ENCODE measurements at places on chromosomes 12 and 14.

GRCh38 chr14:34012978-34013720 lies 62.3 kb upstream of the EGLN3 start:
- no peak for DNase-seq

DNA sequence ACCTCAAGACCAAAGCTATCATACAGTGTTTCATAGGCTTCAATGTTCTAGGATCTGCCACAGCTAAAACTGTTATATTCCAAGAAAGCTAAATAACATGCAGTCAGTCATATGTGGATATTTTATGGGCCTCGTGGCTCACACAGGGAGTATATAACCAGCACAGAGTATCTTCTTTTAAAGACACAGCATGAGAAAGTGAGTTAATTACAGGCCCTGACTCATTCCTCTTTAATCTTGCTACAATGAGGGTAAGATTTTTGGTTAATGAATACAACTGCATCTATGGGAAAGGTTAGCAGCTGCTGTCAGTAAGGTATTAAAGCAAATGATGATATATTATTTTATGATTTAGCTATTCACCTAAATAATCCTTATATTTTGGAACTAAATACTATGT lies 111.0 kb downstream of the TRAFD1 start:
- DNase-seq, result no peak

DNA sequence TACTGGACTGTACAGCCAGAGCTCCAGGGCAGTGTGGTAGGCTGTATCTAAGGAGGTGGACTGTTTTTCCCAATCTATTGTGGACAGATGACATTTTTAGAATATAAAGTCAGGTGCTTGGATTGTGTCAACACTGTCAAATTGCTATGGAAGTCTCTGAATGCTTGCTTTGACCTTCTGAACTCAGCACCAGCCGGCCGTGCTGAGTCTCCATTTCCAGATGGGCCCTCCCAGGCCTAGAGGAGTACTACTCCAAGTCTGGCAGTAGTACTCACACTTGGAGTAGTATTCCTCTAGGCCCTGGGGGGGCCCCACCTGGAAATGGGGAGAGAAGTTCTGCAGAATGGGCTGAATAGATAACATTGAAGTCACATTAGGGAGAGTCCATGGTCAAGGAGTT lies 16.2 kb upstream of the KCNK13 start:
- no peak for DNase-seq

DNA sequence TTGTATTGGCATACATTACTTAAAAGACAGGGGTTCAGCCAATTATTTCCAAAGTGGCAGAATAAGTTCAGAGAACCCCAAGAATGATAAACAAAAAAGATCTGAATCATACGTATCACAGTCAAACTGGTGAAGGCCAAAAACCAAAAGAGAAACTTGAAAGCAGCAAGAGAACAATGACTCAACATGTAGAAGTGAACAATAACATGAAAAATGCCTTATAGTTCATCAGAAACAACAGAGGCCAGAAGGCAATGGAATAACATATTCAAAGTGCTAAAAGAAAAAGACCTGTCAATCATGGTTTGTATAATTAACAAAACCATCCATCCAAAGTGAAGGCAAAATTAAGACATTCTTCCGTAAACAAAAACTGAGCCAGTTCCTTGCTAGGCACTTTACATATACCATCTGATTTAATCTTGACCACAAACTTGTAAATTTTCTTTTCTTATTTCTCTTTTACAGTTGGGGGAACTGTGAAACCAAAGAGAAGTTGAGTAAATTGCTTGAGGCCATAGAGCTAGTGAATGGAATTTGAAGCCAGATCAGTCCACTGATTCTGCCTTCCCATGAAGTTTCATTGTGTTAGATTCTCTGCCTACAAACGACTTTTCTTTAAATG lies 232.1 kb upstream of the SEL1L start:
- DNase-seq, result no peak

DNA sequence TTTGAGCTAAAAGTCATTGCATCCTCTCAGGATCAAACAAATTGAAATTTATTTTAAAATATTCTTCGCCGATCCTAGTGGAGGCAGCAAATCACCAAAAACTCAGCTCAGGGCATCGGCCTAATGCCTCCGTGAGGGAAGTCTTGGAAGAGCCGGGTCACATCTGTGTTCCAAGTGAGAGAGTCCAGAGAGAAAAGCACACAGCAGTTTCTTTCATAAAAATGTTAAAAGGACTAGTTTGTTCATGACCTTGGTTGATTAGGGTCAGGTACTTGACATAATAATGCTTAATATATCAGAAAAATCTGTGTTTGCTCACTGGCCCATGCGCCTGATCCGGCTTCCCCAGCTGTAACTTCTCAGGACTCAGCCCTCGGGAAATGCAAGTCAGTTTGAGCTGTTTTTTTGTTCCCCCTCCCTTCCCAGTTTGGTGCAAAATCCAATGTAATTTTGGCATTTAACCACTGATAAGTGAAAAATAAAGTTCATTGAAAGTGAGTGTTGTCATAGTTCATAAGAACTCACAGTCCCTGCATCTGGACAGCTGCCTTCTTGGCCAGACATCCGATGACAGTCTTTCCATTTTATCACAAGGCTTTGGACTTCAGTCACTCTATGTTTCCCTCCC lies 161.7 kb downstream of the CAND1 start:
- no peak for DNase-seq

DNA sequence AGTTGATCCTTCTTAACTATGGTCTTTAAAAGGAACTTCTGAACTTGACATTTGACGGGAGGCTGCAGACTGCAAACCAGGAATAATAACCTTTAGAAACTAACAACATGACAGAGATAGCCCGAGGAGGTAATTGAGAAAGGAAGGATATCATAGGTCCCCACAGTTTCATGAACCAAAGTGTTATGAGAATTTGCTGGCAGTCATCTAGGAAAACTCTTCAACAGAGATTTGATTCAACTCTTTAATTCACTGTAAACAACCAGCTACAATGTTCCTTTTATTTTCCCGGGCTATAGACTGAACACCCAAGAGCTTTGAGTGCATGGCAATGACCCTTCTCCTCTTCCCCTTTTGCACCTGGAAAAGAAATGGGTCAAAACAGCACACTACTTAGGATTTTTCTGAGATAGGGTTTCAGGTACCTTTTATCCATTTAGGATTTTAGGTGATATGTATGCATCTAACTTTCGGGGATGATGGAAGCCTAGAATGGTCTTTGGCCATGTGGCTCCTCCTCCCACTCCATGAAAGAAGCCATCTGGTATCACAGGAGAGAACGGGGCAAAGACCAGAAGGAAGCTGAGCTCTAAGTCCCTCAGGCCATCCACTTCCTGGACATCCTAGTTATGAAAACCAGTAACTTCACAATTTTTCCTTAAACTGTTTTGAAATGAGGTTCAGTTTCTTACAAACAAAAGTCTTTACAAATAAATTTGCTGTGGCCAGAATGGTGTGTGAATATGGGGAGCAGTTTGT lies 23.0 kb downstream of the GLT8D2 start:
- no peak for DNase-seq

GRCh38 chr12:38411426-38411825 lies 94.9 kb downstream of the ALG10B start:
- DNase-seq, result no peak

GRCh38 chr12:116534311-116535121 lies 24.7 kb upstream of the MAP1LC3B2 start:
- no peak for DNase-seq

DNA sequence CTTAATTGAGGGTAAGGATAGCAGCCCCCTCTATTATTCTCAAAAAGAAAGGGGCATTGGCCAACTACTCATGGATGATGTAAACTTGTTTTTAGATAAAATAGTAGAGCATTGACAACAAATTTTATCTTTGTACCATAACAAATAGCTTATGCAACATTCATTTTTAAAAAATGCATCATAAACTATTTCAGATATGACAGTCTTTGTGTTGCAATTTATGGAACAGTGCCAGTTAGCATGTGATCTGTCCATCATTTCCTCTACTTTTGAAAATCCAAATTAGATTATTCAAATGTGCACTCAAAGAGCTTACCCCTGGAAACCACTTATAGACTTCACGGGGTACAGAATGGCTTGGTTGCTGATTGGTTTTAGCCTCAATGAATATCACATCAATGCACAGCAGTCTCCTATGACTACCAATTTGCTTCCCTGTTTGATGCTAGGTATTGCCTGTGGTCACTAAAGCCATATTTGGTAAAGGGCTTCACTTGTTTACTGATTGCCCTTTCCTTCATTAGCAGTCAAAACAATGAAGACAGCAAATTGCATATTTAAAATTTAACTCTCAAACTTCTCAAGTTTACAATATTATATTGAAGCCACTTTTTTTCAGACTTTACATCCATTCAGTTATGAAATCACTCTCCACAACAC lies 274.9 kb upstream of the MGAT4C start:
- DNase-seq, result no peak
